AG04449 (cell line): ENCODE measurements at places on chromosomes 12 and 14.

GRCh38 chr14:21071225-21072030 is 1.3 kb downstream of the ARHGEF40 start:
- no peak for DNase-seq

GRCh38 chr12:120215766-120216735 is 15.1 kb upstream of the RPLP0 start:
- no peak for DNase-seq

GRCh38 chr14:65238456-65238855 is 136.1 kb upstream of the MAX start:
- DNase-seq = no peak

DNA sequence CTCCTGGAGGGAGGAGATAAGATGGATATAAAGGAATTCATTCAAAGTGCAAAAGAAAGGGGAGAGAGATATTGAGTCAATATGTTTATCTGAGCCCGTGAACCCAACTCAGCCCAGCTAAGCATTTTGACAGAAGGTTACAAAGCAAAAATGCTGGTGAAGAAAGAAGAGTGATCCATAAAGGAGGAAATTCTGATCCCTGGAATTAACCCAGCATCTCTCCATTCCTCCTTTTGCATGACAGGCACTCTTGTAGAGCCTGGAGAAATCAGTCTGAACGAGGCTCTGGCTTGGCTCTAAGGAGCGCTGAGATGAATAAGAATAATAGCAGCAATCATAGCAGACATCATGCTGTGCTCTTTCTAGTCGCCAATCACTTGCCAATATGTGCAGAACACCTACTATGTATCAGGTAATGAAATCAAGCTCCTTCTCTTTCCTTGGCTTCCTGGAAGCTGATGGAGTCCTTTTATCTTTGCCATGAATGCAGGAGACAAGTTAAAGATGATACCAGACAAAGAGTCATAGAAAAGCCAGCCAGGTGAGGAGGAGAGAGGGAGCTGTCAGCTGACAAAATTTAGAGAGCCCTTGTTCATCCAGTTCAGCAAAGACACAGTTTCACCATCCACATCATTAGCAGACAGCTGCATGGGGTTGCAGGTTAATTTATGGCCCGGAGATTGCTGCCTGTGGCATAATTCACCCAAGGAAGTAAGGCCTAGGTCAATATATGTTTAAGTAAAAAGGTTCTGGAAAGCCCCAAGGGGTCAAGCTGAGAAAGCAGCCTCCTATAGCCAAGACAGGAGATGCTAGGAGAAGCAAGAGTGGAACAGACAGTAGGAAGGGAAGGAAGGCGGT is 476.5 kb upstream of the TBX3 start:
- no peak for DNase-seq

DNA sequence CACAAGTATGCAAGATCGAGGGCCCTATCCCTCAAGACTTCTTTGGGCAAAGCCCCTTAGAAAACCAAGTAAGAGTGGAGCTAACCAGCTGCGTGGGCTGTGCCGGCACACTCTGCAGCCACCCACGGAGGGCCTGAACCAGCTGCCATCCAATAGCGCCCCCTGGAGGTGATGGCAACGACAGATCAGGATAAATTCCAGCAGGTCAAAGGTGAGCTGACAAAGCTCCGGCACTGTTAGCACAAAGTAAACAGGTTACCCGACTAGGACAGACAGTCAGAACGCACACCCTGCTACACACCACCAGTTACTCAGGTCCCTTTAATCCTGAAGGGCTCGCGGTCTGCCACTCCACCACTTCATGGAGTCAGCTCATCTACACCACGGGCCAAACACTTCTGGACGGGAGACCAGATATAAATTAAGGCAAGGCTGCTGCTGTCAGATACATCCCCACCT is 4.9 kb downstream of the ZBTB39 start:
- no peak for DNase-seq

GRCh38 chr14:76323331-76324050 is 52.4 kb upstream of the ESRRB start:
- no peak for DNase-seq

DNA sequence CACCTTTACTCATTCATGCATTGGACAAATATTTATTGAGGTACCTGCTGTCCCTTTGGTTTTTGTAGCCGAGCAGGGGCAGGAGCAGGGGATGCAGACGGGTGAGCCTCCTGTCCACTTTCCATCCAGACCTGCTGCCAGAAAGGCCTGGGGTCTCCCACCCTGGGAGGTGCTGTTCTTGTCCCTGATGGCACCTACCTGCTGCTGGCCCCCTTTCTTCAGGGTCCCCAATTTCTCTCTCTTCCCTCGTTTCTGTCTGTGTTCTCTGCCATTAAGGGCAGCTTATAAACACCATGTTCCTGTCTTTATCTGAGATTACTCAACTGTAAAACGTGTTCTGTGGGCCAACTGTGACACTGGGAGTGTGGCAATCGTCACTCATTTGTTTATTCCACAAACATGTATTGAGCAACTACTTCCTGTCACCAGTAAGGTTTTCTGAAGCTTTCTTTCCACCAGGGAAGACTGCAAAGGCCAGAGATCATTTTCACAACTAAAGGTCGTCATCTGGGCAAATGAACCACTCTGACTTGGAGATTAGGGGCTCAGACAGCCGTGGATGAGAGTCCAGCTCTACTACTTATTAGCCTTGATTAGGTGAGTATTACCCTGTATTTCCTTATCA is at the start of gene HAL:
Gene HAL, minus strand, starts transcription at position 311 of the 625 bp plus-strand sequence. CDS start 434 bp downstream, outside the sequence.
- DNase-seq = no peak

DNA sequence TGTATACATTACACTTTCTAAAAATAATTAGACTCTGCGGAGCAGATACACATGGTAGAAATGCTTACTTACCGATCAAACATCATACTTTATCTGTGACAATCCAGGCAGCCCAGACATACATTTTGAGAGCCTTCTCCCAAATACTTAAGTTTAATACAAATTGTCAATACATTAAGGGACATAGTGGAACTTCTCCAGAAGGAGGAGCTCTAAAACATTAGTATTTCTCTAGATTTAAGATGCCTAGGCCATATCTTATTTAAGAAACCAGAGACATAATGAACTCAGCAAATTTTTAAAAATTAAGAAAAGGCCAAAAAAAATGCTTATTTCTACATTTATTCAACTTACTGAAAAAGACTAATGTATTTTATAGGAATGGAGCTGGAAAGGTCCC is 16.1 kb downstream of the ACSM4 start:
- no peak for DNase-seq

GRCh38 chr12:113435367-113435766 is 13.2 kb downstream of the SDSL start:
- DNase-seq = no peak

DNA sequence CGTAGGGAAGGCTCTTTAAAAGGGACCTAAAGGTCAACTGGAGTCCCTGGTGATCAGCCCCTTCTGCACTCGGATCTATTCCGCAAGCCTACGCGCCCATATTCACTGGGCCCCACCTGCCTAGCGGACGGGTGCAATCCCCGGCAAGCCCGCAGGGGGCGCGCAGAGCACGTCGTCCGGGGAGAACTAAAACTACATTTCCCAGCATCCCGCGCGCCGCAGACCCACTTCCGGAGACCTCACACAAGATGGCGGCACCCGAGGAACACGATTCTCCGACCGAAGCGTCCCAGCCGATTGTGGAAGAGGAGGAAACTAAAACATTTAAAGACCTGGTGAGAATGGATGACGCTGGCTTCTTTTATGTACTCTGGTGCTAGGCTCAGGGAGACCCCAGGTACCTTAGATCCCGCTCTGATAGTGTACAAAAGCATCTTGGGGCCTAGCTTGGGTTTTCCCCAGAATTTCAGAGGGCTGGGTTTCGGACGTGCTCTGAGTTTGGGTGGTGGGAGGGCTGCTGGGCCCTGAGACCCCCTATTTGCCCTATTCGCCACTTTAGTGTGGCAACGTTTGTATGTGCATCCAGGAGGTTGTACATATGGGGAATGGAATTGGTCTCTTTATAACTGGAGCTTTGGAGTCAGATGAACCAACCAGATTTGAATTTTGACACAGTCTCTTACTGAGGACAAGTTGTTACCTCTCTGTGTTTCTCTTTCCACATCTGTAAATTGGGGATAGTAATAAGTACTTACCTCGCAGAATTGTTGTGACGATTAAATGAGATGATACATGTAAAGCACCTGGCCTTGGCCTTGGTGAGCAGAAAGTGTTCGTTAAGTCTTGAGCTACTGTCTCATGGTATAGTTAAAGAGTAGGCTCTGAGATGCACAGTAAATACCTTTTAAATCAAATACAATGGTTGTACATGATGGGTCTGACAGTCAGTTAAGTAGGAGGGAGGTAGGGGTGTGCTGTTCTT is at the start of gene DDX47:
Gene DDX47, plus strand, starts transcription at position 227 of the 982 bp plus-strand sequence. Its CDS starts 22 bp downstream, at position 249.
- DNase-seq = no peak

DNA sequence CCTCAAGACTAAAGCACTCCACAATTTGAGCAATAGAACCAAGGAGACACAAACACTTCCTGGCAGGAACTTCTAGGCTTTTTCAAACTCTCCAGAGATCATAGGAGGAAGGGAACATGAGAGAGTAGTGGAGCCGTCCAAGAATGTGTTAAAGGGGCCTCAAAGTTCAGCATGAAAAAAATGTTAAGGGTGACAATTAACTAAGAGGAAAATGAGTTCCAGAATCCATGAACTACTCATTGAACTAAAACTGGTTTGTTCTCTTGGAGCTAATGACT is 122.0 kb downstream of the WIF1 start:
- no peak for DNase-seq

GRCh38 chr12:45186762-45187161 is 29.1 kb upstream of the ANO6 start:
- no peak for DNase-seq

GRCh38 chr12:33296529-33296928 is 143.1 kb downstream of the SYT10 start:
- no peak for DNase-seq

- no peak for DNase-seq
Measured at GRCh38 chr12:132139912-132140311, 4.2 kb downstream of the DDX51 start.
